ENCODE measurements at places on chromosomes 5 and 9. TPM values are rescaled to one million over a fixed set of nuclear protein-coding genes. Genes with fewer than 3 reads are reported as not detected.

GRCh38 chr5:159345336-159345735 lies 15.0 kb upstream of the IL12B start:
- no peak for DNase-seq

GRCh38 chr5:39933061-39933460 lies 508.3 kb upstream of the DAB2 start:
- no peak for DNase-seq

GRCh38 chr5:6517510-6517909 lies 68.9 kb downstream of the UBE2QL1 start:
- DNase-seq = no peak

GRCh38 chr5:137997726-137998213 lies 35.1 kb downstream of the FAM13B start:
- DNase-seq = no peak

- DNase-seq = no peak
Measured at GRCh38 chr5:130386155-130386554, 481.9 kb downstream of the CHSY3 start.

The SAXO1 gene
- total RNA-seq = 0.40 TPM

The GRAMD2B gene
- total RNA-seq = 19.4 TPM

All from lung (tissue), 17 donors.